ENCODE measurements at places on chromosomes 11 and 22. TPM values are rescaled to one million over a fixed set of nuclear protein-coding genes. Genes with fewer than 3 reads are reported as not detected.

The CCDC15 gene
- 4.4 TPM for total RNA-seq

The OR52I1 gene
- total RNA-seq: not detected

The ENDOD1 gene
- 33.4 TPM for total RNA-seq

The SPTBN2 gene
- 6.3 TPM for total RNA-seq

The CPT1B gene
- total RNA-seq: 0.60 TPM

The A4GALT gene
- 33.1 TPM for total RNA-seq

The CD3D gene
- not detected for total RNA-seq

The GLYATL1 gene
- not detected for total RNA-seq

The LRRC55 gene
- 0.07 TPM for total RNA-seq

The GAS2L1 gene
- total RNA-seq: 47.1 TPM

The SCGB2A2 gene
- not detected for total RNA-seq

The HTR3A gene
- not detected for total RNA-seq

The SLC35E4 gene
- 28.3 TPM for total RNA-seq

The MIOX gene
- total RNA-seq: not detected

The SLC6A5 gene
- total RNA-seq: not detected

The ZNF280A gene
- total RNA-seq: not detected

The MPEG1 gene
- not detected for total RNA-seq

The DDX25 gene
- not detected for total RNA-seq
